ENCODE measurements at places on chromosomes 1 and 21. TPM values are rescaled to one million over a fixed set of nuclear protein-coding genes. Genes with fewer than 3 reads are reported as not detected.

- no peaks in the 10 kb centered on the region for H3K4me1 ChIP-seq
- no peak overlapping the region for H3K27ac ChIP-seq
- no peaks in the 10 kb centered on the region for H3K36me3 ChIP-seq
- H3K27me3 ChIP-seq: peaks cover 4% of the 10 kb centered on the region
- no peak for DNase-seq
Measured at GRCh38 chr1:119336848-119337247, 31.7 kb upstream of the HAO2 start.

GRCh38 chr21:40166291-40166843 lies 299.1 kb downstream of the PCP4 start:
- no peaks in the 10 kb centered on the region for H3K4me1 ChIP-seq
- no peak overlapping the region for H3K4me3 ChIP-seq
- H3K27ac ChIP-seq: no peak overlapping the region
- H3K36me3 ChIP-seq: no peaks in the 10 kb centered on the region

- no peaks in the 10 kb centered on the region for H3K27me3 ChIP-seq
- H3K36me3 ChIP-seq: no peaks in the 10 kb centered on the region
- DNase-seq: no peak
- H3K4me3 ChIP-seq: no peak overlapping the region
Measured at GRCh38 chr1:7745783-7746182, 25.3 kb upstream of the VAMP3 start.

DNA sequence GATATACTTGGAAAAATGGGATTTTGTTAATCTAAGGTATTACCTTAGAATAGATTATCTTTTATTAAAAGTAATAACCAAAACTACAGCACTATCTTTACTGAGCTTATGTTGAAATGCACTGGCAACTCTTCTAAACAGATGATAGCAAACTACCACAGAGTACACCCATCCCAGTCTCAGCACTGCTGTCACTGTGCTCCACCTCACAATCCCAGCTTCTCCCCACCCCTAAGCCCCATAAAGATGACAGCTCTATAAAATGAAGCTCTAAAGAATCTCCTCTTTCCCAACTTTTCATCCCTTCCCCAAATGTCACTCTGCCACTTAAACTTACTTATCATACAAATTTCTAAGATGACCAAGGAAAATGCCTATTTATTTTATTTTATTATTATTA lies 6.4 kb downstream of the DSTYK start:
- peaks cover 4% of the 10 kb centered on the region for H3K4me1 ChIP-seq
- no peak for DNase-seq
- no peak overlapping the region for H3K27ac ChIP-seq
- no peaks in the 10 kb centered on the region for H3K27me3 ChIP-seq

The OSCP1 gene
- 8.2 TPM for total RNA-seq

All from upper lobe of right lung (tissue), 1 donor.